RWPE2 (cell line): ENCODE measurements at places on chromosomes 2 and 18.

- no peak for DNase-seq
Observed at GRCh38 chr2:55033076-55033742, 17.0 kb downstream of the RTN4 start.

DNA sequence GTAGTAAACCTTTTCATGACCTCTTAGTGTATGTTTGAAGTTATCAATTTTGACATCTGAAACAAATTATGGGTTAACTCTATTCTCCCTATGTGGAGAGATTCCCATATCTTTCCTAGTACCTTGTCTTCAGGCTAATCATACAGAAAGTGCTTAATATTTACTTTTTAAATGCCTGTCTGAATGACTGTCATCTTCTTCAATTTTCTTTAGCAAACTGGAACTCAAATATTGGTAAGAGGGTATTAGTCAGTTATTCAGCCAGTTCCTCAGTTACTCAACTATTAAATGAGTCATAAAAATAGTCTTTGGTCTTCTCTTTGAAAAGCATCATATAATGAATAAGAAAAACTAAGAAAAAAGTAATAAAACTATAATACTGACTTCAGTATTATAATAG lies 1038.0 kb upstream of the PIK3C3 start:
- DNase-seq = no peak

- DNase-seq = no peak
Observed at GRCh38 chr2:68452158-68452900, 14.8 kb downstream of the FBXO48 start.

GRCh38 chr2:230847883-230848388 lies 16.8 kb upstream of the ITM2C start:
- no peak for DNase-seq

DNA sequence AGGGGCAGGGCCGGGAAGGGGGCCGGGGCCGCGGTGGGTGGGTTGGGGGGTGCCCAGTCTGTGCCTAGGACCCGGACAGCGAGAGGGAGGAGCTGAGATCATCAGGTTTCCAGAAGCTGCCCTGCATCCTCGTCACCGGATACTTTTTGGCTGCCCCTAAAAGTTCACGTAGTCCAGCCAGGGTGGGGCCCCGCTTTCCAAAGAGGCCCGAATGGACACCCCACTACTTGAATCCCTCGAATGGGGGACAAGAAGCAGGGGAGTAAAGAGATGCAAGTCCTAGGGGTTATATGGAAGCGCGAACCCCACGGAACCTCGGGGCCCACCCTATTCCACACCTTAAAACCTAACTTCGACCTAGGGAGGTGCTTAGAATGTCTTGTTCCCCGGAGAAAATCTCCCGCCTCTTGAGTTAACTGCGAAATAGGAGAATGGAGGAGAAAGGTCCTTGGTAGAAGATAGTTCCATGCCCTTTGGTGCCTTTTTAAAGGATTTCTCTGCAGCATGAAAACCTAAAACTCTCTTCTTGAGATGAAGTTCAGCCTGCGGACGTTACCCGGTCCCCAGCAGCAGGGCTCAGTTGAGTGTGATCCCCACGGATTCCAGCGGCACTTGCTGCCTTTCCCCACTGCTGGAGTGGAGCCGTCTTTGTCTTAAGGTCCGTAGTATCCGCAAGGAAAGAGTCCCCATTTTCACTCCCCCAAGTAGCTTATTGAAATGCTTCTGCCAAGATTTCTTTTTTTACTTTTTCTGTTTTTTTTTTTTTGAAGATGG lies 2.1 kb upstream of the RNF152 start:
- no peak for DNase-seq

DNA sequence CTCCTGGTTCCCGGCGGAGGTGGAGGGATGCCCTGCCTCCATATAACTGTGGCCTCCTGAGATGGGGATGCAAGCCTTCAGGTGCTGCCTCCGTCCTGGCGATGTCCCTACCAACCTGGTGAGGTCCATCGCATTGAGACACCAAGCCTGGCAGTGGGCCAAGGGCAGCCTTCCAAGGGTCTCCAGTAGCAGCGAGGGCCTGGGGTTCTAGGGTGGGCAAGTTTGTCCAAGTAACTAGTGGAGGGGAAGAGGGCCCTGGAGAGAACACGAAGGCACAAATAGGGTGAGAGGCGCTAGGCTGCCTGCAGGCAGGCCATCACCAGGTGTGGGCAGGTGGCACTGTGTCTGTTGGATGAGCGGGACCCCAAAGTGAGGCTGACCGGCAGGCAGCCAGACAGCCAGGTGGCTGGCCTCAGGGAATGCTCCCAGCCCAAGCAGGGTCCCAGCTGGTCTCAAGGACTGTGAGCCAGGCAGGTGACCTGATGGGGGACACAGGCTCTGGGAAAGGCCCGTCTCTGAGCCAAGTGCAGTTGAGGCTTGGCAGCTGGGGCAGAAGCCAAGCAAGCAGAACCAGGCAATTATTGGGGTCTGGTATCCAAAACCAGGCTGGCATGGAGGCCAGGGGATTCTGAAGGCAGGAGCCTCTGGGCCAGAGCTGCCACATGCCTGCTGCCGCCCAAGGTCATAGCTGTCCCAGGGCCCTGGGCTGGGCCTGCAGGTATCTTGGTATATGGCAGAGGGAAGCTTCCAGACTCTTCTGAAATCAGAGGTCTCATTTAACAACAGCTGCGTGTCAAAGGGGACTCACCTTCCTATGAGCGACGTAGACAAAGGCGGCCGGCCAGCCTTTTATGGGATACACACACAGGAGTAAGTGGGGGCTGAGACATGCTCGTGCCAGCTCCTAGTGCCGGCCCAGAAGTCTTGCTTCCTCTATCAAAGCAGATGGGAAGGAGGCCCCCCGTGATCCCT lies 23.4 kb downstream of the RAMP1 start:
- DNase-seq = no peak

DNA sequence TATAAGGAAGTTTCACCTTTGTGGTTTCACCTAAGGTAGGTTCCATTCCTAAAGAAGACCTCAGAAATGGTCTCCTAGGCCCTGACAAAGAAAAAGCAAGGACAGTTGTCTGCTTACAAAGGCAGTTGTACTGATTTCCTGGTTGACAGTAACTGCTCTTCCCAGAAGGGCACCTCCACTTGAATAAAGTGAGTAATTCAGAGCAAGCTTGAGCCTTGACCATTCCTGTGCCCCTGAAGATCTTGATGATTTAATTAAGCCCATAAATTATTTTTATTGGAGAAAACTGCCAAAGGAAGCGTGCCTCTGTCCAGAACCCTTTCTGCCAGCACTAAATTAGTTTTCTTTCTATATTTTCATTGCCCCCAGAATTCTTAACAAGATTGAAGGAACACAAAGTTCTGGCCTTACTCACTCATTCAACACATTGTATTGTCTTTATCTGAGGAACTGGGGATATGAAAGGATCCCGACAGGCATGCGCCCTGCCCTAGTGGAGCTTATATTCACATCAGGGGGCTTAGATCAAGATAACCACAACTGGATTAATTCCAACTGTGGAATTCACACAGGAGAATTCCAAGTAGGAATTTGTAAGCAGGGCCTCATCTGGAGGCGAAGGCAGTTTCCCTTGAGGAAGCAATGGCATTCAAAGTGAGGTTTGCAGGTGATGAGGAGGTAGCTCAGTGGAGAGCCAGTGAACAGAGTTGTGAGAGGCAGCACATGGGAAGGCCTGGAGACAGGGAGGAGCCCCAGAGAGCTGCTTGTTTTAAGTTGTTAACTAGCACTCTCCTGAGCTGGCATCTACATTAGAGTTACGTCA lies 21.2 kb downstream of the PTRHD1 start:
- no peak for DNase-seq
